ENCODE measurements at places on chromosomes 7 and 10.

DNA sequence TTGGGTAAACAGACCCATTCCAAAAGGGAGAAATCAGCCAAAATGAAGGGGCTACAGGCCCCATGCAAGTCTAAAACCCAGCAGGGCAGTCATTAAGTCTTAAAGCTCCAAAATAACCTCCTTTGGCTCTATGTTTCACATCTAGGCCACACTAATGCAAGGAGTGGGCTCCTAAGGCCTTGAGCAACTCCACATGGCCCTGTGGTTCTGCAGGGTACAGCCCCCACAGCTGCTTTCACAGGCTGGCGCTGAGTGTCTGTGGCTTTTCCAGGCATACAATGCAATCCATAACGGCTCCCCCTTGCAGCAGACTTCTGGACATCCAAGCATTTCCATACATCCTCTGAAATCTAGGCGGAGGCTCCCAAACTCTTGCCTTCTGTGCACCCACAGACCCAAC is 9.0 kb downstream of the TMEM243 start:
- no peaks in the 10 kb centered on the region for H3K27me3 ChIP-seq
- H3K36me3 ChIP-seq = no peaks in the 10 kb centered on the region
- H3K4me1 ChIP-seq = no peaks in the 10 kb centered on the region

DNA sequence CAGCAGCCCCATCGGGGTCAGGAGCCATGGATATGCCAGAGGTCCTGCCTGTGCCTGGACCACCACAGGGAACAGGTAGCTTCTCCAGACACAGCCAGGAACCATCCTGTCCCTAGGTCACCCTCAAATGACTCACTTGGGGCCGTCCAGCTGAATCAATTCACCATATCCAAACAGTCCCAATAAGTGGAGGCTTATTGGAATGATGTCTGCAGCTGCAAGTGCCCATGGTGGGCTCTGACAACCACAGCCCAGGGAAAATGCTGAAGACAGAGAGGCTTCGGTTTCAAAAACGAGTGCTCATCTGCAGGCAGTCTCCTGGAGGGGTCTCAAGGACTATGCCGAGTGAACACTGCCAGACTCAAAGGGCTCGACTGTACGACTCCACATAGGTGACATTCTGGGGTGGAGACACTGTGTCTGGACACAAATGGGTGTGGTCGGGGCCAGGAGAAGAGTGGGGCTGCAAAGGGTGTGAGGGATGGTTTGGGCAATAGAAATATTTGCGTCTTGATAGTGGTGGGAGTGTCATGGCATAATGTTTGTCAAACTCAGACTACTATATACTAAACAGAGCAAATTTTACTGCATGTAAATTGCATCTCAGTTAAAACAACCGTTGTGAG is 204.8 kb downstream of the TNS3 start:
- no peak overlapping the region for H3K27ac ChIP-seq
- no peaks in the 10 kb centered on the region for H3K4me1 ChIP-seq
- no peak overlapping the region for H3K4me3 ChIP-seq
- no peaks in the 10 kb centered on the region for H3K27me3 ChIP-seq

- no peaks in the 10 kb centered on the region for H3K4me1 ChIP-seq
- H3K27ac ChIP-seq = no peak overlapping the region
- no peak for DNase-seq
These were observed 16.5 kb downstream of the SPAM1 start for GRCh38 chr7:123941391-123942180.

DNA sequence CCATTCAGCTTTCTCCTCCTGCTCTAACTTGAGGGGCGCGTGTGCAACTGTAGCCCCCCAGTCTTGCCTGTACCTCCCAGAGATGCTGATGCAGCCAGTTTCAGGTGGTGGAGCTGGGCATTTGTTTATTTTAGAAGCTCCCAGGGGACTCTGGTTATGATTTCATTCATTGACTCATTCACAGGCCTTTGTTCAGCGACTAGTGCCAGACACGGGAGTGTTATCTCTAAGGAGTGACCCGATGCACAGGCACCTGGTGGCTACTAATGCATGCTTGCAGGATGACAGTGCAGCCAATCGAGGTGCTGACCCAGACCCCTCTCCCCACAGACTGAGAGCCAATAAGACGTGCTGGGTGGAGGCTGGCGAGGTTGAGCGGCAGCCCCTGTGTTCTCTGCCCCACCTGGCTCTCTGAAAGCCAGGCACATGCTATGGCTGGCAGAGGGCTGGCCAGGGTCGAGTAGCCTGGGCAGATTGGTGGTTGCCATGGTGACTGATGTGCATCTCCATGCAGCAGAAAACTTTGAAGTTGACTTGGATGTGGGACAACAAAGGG is 19.7 kb upstream of the SLC18A2 start:
- H3K27ac ChIP-seq = no peak overlapping the region
- H3K4me3 ChIP-seq = no peak overlapping the region
- no peaks in the 10 kb centered on the region for H3K27me3 ChIP-seq

GRCh38 chr10:47078393-47079203 is 167.4 kb downstream of the PTPN20 start:
- H3K27ac ChIP-seq = no peak overlapping the region
- no peaks in the 10 kb centered on the region for H3K4me1 ChIP-seq
- DNase-seq = no peak
- no peaks in the 10 kb centered on the region for H3K36me3 ChIP-seq

DNA sequence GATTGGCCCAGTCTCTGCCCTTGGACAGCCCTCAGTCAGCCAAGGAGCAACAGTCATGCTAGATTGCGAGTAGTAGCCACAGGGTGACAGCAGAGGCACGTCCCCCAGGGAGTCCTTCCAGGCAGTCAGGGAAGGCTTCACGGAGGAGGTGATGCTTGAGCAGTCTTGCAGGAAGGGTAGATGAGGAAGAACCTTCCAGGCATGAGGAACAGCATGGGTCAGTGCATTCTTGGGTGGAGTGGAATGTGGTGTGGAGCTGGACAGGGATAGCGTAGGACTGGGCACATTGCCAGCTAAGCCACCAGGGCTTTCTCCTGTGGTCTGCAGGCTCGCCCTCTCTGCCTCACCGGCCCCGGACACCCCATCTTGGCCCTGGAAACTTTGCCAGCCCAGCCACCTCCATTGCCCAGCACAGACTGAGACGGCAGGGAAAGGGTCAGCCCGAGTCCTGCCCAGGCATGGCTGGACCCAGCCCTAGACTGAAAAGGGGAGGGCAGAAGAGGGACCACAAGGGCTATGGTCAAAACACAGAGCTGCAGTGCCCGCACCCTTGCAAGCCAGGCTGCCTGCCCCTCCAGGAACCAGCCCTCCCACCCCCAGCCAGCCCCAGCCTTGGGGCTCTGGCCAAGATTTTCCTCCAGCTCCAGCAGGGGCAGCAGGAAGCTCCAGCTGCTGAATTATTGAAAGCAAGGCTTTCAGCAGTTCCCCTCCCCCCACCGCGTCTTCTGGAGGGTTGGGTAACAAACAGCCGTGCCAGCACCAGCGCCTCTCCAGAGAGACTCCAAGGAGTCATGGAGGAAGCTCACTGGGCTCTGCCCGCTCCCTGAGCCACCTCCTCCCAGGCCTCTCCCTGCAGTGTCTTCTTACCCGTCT is 18.7 kb downstream of the SRRM3 start:
- H3K4me1 ChIP-seq = no peaks in the 10 kb centered on the region
- no peaks in the 10 kb centered on the region for H3K27me3 ChIP-seq
- H3K36me3 ChIP-seq = no peaks in the 10 kb centered on the region
- no peak for DNase-seq

All from uterus (tissue), 4 donors.